ENCODE measurements at places on chromosomes 7 and 10.

GRCh38 chr7:130430115-130430514 lies 10.7 kb downstream of the CEP41 start:
- DNase-seq = no peak

- no peak for DNase-seq
Observed at GRCh38 chr10:95941115-95941514, 33.3 kb downstream of the CC2D2B start.

- DNase-seq = no peak
Observed at GRCh38 chr7:108499566-108499965, 26.4 kb downstream of the PNPLA8 start.

- DNase-seq = no peak
Observed at GRCh38 chr7:22114440-22114981, 168.8 kb upstream of the CDCA7L start.

DNA sequence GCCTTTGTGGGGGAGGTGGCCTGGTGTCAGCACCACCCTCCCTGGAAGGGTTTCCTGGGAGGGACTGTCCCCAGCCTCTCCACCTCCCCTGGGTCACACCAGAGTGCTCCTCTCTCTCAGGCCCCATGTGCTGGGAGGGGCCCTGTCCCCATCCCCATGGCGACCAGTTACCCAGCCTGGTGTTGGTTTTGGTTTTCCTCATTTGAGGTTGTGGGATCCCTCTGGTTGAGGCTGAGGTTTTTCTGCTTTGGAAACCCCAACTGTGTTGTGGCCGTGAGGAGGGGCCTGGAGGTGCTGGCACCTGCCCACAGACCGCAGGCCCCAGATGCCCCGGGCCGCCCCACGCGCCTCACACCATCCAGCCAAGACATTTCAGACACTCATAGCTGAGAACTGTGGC lies 106.3 kb downstream of the GRK5 start:
- DNase-seq = no peak

- DNase-seq = peak; percentile 1
Observed at GRCh38 chr10:18523025-18523424, 128.4 kb downstream of the NSUN6 start.

- no peak for DNase-seq
Observed at GRCh38 chr7:121187676-121188075, 141.1 kb upstream of the WNT16 start.

DNA sequence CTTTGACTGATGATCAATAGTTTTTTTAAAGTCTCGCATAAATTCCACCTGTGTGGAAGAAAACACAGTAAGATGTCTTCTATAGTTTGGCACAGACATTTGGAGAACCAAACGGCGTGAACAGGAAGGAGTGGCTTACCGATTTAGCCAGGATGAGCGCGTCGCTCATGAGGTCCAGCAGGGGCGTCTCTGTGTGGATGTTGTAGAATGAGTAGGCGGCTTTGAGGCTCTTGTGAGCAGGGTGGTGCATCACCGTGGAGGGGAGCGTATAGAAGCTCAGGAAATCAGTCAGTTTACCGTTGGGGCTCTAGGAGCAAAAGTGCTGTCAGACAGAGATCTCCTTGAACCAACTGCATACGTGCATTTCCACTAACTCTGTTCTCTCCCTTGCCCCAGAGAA lies 15.5 kb downstream of the RPP38 start:
- DNase-seq = no peak

DNA sequence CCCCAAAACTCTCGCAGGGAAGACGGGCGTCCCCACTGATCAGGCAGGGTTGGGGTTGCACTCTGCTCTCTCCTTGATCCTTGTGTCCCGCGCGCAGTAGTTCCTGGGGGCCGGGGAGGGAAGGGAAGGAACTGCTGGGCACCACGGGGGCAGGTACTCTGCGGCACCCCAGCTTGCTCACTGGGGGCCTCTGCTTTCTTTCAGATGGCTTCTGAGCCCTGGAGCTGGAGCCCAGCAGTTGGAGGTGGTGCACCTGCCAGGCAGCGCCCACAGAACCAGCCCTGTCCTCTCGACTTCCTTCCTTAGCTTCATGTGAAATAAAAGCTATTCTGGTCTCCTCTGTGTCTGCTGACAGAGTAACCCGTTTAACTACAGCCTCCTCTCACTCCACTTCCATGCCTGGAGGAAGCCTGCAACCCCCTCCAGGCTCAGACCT lies 12.2 kb downstream of the PLAC9 start:
- no peak for DNase-seq

- DNase-seq = no peak
Observed at GRCh38 chr10:27344568-27345454, 104.2 kb upstream of the ACBD5 start.

GRCh38 chr7:132084776-132085388 lies 491.4 kb downstream of the PLXNA4 start:
- no peak for DNase-seq

DNA sequence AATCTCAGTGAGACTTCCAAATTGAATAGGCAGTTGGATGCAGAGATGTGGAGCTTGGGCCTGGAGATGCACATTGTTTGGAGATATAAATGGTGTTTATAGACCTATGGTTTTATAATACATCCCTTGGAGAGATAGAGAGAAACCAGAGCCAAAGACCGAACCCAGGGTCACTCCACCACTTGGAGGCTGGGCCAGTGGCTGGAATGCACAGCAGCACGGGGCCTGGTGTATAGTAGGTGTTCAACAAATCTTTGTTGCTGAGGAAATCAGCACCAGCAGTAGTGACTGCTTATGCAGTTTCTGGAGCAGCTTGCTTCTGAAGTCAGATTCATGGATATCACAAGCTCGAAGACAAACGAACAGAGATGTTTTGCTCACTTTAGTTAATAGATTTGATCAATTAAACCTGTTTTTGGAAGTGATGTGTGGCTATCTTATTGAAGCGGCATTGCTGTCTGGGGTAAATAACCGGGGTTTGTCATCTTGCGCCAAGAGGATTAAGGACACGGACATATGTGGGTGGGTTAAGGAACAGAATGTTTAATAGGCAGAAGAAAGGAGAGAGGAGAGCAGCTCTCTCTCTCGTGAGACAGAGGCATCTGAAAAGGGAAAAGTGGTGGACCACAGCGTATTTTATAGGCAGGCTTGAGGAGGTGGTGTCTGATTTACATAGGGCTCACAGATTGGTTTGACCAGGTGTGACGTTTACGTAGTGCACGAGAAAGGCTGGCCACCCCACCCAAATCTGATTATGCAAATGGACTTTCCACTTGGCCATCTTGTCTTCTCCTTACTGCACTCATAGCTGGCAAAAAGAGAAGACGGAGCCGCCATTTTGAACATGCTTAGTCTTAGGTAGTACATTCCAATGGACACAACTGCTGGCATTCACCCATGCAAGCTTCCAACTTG lies 11.1 kb downstream of the RBP4 start:
- DNase-seq = no peak

DNA sequence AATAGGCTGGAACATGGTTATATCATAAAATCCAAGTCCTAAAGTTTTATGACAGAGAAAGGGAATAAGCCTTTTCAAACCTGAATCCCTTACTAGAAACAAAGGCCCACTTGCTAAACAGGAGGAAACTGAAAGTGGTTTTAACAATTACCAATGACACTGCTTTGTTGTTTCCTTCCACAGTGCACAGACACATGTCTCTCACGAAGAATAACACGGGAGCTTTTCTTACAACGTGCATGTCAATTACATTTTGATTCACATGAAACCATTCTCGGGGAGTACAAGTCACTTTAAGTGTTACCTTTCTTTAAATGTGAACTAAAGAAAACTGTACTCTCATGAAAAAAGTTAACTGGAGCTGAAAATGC lies 1.4 kb downstream of the MRPS33 start:
- no peak for DNase-seq

- DNase-seq = peak; percentile 13
Observed at GRCh38 chr10:125521721-125522680, 161.0 kb downstream of the TEX36 start.

DNA sequence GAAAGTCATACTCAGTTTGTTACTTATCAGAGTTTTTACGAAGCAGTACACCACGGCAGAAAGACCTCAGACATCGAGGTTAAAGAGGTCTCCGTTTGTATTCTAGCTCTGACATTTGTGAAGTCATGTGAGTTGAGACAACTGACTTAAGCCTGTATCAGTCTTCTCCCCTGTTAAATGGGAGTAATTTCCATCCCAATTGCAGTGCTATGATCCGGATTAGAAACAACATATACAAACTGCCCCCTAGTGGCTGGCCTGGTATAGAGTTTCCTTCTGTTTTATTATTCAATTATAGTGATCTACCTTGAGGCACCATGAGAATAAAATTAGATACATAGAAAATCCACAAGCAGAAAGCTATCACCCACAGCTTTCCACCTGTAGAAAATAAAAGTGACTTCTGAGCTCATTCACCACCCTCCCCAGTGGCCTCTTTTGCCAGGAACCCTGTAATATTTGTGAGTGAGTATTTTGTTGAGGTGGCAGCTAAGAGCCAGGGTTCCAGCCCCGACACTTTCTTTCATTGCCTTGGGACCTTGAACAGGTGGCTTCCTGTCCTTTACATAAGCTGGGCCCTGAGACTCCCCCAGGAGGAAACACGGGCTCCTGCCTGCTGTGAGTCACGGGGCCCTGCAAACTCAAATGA lies 607.2 kb upstream of the MGMT start:
- peak; percentile 5 for DNase-seq

DNA sequence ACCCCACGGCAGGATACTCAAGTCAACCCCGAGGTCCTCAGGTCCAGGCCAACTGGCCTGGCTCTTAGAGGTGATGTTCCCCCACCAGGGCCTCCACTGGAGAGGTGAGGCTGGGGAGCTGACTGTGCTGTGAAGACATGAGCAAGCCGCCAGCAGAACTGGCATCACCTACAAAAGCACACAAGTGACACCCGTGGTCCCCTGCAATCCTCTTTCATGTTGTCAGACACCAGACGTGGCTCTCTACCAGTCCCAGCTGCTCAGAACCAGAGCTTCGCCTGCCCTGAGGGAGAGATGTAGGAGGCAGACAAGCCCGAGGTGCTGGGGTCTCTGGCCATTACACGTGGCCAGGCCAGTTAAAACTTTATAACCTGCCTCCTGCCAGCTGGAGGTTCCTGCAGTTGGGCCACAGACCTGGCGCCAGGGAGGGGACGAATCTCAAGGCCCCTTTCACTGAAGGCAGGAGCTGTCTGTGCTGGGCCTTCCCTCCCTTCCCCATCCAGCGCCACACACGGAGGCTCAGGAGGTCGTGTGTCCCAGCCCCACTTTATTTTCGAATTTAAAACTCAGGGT lies 2.2 kb downstream of the COMTD1 start:
- DNase-seq = no peak

GRCh38 chr10:67401711-67402110 lies 294.3 kb downstream of the CTNNA3 start:
- DNase-seq = no peak

- no peak for DNase-seq
Observed at GRCh38 chr7:32579776-32580175, 84.5 kb downstream of the AVL9 start.

DNA sequence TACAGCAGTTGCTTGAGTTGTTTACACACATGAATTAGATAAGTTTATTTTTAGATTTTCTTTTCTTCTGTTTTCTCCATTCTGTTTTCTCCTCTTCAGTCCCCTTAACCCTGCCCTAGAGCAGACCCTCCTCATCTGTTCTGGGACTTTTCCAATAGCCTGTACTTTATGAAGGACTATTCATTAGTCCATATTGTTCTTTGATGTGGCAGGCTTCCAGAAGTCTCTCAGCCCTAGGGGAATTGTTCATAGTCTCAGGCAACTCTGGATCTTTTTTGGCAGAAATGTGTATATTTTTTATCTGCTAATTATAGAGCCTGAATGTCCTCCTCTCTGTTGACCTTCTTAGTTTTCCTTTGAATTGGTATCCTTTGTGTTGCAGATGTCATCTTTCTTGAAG lies 25.4 kb downstream of the KAT6B start:
- DNase-seq = no peak

DNA sequence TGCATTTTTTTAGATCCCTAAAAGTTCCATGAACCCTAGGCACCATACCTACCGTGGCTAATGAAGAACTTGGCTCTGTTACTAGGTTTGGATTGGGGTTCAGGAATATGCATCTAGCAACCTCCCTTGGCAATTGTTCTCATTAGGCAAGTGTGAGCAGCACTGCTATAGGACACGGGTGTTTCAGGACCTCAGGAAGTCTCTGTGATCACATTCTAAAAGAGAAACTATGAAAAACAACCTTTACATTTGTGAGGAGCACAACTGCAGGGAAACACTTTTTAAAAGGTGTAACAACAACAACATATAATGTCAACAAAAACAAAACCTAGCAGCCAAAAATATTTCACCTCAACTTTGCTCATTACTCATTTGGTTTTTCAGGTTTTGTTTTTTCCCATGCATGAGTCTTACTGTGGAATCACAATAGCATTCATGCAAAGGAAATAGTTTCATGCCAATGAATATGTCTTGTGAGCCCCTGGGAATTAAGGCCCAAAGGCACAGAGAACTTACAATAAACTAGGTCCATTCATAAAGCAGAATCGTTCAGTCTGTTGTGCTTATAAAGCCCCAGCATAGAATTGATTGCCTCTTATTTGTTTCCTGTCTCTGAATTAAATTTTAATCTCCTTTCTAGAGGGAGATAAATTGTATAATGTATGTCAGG lies 255.7 kb upstream of the DGKB start:
- no peak for DNase-seq

- no peak for DNase-seq
Observed at GRCh38 chr7:55532150-55532917, 40.0 kb downstream of the VOPP1 start.

DNA sequence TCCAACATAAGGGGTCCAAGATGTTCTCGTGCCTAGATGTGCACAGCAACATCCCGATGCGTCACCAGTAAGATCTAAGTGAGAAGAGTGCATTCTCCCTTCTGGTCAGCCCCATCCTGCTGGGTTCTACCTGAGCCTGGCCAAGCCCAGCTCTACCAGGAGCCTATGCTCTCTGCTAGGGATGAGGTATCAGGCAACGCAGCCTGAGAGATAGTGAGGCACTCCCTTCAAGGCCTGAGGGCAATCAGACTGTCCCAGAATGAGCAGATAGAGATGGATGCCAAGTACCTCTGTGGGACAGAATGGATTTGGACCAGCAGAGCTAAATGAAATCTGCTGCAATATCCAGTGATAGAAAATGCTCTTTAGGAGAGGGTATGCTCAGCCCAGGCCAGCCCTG lies 26.7 kb downstream of the DDC start:
- DNase-seq = no peak

DNA sequence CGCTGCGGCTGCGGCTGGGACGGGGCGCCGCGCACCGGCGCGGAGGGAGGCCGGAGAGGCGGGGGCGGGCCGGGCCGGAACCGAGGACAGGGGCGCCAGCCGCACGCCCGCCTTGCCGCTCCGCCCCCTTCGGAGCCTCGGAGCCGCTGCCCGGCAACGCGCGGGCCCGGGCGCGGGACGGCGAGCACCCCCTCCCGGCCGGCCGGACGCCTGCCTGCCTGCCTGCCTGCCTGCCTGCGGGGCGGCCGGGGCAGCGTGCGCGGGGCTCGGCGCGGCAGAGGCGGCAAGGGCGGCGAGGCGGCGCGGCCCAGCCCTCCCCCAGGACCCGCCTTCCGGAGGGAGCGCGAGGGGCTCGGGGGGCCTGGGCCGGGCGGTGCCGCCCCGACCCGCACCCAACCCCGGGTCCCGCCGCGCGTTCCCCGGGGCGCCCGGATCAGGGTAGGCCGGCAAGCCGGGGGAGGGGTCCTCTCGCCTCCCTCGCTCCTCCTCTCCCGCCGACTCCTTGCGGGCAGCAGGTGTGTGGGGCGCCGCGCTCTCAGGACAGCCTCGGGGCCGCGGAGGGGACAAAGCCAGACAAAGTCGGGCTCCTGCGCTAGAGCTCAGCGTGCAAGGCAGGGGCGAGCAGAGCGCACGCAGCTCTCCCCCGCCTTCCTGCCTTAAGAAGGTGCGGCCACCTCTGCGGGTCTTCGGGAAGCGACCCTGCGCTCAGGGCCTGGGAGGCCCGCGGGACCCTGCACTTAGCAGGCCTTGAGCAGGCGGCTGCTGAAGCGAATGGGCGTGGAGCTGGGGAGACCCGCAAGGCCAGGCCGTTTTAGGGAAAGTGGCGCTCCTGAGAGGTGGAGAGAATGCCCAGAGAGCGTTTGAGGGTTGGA lies at the start of gene KIAA1549:
KIAA1549 (minus strand) TSS at position 58 of the 872 bp plus-strand sequence. CDS start 120 bp downstream, outside the sequence.
- DNase-seq = peak; percentile 68
